ENCODE measurements at places on chromosomes 5 and 9. TPM values are rescaled to one million over a fixed set of nuclear protein-coding genes. Genes with fewer than 3 reads are reported as not detected.

DNA sequence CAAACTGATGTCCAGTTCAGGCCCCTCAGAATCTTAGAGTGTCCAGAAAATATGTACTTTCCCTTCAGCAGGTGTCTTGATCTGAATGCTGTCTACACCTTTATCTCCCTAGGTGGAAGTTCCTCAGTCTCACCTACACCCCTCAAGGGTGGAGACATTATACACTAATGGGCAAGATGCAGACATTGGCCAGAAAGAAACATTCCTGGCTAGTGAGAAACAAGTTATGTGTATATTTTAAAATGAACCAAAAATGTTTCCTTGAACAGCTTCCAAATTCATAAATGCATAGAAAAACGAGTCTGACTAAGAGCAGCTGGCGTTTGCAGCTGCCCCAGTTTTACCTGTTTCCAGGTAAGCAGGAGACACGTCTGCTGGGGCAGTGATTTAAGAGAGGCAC lies 140.5 kb upstream of the IRX4 start:
- no peak for DNase-seq

DNA sequence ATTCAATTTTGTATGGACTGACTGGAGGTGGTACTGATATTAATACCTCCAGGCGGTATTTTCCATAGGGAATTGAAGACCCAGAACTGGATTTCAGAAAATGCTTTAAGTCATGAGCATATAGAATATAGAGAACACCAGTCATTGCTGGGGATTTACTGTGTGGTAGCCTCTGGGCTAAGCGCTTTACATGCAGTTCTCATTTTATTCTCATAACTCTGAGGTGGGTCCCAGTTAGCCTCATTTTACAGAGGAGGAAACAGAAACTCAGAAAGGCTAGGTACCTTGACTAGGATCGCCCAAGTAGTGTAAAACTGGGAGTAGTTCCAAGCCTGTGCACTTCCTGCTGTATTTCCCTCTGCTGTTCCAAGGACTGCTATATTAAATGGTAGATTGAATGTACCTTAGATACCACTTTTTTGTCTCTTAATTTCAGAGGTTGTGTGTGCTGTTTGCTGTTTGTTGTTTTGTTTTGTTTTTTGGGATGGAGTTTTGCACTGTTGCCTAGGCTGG lies 13.8 kb downstream of the SLC44A1 start:
- DNase-seq: peak; percentile 47

DNA sequence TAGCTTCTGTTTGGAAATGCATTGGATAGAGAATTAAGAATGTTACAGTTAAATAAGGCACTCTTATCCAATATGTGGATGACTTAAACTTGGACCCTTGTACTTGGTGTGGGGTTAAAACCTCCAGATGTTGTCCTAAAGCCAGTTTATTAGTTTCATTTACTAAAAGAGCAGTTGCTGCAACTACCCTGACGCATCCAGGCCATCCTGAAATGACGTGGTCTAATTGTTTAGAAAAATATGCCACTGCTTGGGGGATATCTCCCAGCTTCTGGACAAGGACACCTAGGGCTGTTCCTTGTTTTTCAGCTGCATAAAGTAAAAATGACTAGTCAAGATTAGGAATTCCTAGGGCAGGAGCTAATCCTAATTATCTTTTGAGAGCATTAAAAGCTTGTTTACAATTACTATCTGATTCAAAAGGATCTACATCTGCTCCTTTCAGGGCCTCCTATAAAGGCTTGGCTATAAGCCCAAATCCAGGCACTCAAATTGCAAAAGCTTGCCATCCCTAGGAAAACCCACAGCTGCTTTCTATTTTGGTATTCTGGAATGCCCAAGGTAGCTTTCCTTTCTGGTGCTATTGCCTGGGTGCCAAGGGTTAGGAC lies 45.7 kb upstream of the SLCO4C1 start:
- DNase-seq: no peak

DNA sequence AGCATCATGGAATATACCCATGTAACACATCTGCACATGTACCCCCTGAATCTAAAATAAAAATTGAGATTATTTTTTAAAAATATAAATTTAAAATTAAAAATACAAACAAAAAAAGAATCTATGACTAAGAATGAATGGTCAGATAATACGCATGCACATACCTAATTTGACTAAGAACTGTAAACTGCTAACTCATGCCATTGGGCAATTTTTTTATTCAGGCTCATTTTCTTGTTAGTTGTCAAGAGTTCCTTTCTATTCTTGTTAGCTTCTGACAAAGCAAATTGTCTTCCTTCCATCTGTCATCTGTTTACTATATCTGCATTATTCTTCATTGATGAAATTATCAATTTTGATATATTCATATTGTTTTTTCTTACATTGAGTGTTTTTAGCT lies 69.5 kb upstream of the HAND1 start:
- no peak for DNase-seq

- DNase-seq: no peak
Measured at GRCh38 chr5:137741718-137742117, 5.8 kb upstream of the KLHL3 start.

GRCh38 chr5:44236040-44236439 lies 153.2 kb downstream of the FGF10 start:
- no peak for DNase-seq

GRCh38 chr5:112757468-112758208 lies 20.0 kb downstream of the APC start:
- DNase-seq: peak; percentile 78

- DNase-seq: no peak
Measured at GRCh38 chr9:94676446-94677131, 37.3 kb upstream of the FBP1 start.

DNA sequence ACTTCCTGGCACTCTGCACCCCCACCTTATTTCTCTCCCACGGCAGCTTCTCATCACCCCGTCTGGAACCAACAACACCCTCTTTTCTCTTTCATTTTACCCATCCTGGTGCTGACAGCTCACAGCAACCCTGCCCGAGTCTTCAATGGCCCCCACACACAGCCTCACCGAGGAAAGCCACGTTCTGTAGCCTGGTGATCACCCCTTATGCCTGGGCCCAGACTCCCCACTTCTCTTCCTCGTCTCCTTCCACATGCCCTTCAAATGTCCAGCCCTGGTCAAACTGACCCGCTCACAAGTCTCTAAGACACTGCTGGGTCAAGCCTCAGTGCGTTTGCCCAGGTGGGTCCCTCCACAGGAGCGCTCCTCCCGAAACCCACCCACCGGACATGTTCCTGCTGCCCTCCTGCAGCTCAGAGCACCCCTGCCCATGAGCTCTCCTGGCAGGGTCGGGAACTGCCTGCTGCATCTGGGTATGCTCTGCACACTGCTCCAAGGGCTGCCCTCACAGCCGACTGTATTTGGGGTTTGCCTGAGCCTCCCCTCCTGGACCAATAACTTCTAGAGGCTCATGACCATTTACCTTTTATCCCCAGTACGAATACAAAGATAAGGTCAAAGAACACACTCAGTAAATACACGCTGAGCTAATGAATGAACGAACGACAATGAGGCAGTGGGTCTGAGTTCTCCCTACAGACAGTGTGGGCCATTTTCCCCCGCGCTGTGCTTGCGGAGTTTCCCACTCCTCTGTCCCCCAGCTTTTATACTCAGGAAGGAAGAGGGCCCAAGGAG lies 154.7 kb upstream of the PHYKPL start:
- DNase-seq: no peak

DNA sequence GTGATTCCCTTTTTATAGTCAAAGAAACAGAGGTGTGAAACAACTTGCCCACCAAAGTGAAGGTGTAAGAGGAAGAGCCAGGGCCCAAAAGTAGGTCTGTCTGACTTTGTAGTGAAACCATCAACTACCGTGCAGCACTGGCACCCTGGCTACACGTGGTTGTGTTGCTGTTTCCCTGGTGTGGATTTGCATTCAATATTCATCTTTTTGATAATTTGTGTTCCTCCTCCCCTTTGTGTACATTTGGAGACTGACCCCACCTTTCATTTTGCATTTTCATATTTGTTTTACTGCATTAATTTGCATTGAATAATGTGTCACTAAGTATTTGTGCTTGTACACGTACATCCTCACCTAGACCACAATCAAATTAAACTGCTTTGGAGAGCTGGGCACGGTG lies 873.8 kb upstream of the WWC1 start:
- DNase-seq: no peak

- no peak for DNase-seq
Measured at GRCh38 chr5:150119421-150120061, 33.2 kb upstream of the CSF1R start.

GRCh38 chr9:30075451-30076199 lies 2308.8 kb upstream of the ACO1 start:
- no peak for DNase-seq

DNA sequence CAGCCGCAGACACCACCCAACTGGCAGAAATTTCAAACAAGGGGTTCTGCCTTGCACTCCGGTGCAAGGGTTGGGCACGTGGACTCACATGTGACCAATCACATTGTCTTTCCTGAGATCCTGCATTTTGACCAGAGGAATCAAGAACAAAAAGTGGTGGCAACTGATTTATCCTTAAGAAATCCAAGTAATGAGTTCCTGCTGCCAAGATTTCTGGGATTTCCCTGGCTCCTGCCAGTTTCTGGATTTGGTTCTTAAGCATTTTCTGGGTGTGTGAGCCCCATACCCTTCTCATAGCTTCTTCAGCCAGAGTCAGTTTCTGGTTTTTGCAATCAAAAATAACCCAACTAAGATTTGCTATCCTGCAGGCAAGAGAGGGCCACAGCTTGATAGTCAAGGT lies 17.4 kb upstream of the KCNIP1 start:
- no peak for DNase-seq

GRCh38 chr9:20614602-20615216 lies 7.6 kb downstream of the MLLT3 start:
- DNase-seq: no peak

DNA sequence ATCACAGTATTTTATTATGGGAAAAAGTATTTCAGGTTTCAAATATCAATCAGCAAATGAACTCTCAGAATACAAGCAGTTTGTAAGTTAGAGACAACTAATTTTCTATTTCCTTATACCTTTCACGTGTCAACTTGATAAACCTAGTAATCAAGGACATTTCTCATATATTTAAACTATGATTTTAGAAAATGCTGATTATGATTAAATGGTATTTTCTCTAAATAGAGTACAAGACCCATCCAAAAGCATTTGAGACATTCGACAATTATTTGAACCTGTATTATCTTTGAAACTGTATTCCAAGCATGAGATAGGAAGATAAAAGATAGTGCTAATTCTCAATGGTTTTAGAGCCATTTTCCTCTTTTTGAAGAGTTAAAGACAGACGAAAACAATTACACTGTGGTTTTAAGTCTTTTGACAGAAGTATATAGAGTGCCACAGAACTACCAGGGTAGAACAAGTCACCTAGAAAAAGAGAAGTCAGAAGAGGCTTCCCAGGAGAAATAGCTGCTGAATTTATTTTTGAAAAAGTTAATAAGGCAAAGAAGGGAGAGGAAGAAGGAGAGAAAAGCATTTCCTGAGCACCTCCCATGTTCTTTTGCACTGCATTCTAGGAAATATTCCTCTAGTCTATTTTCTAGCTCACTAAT lies 5.6 kb downstream of the MEIKIN start:
- DNase-seq: no peak

- no peak for DNase-seq
Measured at GRCh38 chr5:94113-94892, 2.3 kb downstream of the PLEKHG4B start.

DNA sequence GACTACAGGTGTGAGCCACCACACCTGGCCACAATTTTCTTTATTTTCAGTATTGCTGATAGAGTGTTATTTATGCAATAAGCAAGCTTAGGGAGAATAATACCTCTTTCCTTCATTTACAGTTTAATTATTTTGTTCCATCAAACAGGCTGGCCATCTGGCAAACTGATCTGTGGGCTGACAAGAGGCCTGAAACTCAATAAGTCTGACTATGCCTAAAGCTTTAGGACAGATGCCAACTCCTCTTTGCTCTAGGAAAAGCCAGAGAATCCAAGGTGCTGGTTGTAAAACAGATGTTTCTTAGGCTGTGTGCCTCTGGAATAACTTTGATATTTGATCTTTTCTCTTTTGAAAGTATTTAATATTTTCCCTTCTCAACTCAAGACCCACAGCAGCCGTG lies 98.4 kb downstream of the TARS1 start:
- no peak for DNase-seq

DNA sequence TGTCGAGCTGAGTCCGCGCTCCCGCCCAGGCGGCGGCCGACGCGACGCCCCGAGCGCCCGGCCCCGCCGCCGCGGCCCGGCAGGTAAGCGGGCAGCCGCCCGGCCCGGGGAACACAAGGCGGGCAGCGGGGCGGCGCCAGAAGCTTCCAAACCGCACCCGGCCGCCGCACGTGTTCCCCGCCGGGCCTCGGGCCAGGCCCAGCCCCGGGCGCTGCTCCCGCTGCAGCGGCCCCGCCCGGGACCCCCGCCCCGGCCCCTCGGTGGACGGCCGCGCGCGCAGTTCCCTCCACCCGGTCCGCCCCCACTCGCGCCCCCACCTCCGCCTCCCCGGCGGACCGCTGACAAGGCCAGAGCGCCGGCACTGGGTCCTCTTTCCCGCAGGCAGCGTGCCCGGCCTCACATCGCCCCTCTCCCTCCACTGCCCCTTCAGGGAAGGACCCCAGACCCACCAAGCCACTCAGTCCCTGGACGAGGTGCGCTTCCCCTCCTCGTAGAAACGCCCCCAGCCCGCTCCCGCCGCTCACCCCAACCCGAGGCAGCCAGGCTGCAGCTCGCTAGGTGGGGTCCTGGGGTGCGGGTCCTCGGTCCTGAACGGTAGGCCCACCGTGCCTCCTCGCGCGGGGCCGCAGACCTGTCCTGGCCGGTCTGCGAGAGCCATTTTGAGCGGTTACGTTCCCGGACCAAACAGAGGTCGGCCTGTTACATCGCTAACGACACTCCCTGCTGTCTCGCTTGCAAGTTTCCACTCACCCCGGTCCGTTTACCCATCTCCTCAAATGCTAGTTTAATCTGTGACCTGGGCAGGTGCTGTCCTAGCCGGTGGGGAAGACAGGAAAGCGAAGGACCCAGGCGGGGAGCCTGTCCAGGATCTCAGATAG lies 475 bp downstream of the WDR5 start:
- DNase-seq: peak; percentile 24

DNA sequence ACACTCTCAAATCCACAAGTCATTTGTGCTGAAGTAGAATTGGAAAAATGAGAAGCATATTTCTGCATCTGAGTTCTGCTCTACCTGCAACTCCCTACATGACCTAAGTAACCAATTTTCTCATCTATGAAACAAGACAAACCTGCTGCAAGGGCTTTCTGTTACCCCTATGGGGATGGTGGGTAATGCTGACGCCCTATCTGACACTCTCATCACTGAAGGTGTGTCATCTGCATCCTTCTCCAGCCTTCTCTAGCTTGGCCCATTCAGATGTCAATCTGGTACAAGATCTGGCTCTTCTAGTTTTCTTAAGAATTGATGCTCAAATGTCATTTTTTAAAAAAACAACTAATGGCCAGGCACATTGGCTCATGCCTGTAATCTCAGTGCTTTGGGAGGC lies 73.8 kb downstream of the RFX3 start:
- no peak for DNase-seq

Gene RPL35
- 1,230 TPM for total RNA-seq

Gene RASGRF2
- total RNA-seq: 8.2 TPM

Gene RNF208
- 4.8 TPM for total RNA-seq

Gene GPR151
- total RNA-seq: not detected

Gene EIF4E1B
- total RNA-seq: not detected

Gene COL27A1
- 48.6 TPM for total RNA-seq

Gene GARIN3
- total RNA-seq: not detected

Gene DAB2IP
- 53.6 TPM for total RNA-seq

Gene BHMT2
- total RNA-seq: 0.76 TPM

Gene SLC34A1
- total RNA-seq: not detected

Gene PCDHA11
- total RNA-seq: 0.12 TPM

Gene LCN6
- not detected for total RNA-seq
